ENCODE measurements at places on chromosomes 4 and X. TPM values are rescaled to one million over a fixed set of nuclear protein-coding genes. Genes with fewer than 3 reads are reported as not detected.

Gene PPP1R2C
- not detected for total RNA-seq

Gene RADX
- 3.8 TPM for total RNA-seq

Gene CTAG2
- not detected for total RNA-seq

Gene VCX3A
- total RNA-seq = not detected

Gene GUCY2F
- not detected for total RNA-seq

Gene DCAF8L2
- total RNA-seq = not detected

Gene FAAH2
- total RNA-seq = 30.2 TPM

Gene MAGEA3
- total RNA-seq = not detected

Gene SPATA4
- total RNA-seq = 0.66 TPM

Gene ADGRL3
- total RNA-seq = 4.2 TPM

Gene EXOSC9
- 25.2 TPM for total RNA-seq

Gene CXorf51A
- not detected for total RNA-seq

Gene CT45A10
- total RNA-seq = not detected

Gene SHROOM2
- total RNA-seq = 0.48 TPM

Gene NIPAL1
- total RNA-seq = under 0.01 TPM

Gene FAM9A
- not detected for total RNA-seq

Gene NDUFC1
- total RNA-seq = 42.7 TPM

Gene CTPS2
- total RNA-seq = 26.3 TPM

Gene RNF128
- total RNA-seq = 17.1 TPM

Gene DMP1
- not detected for total RNA-seq

Gene HTRA3
- total RNA-seq = 8.5 TPM

Gene REELD1
- 0.98 TPM for total RNA-seq

Gene PABPC4L
- 0.98 TPM for total RNA-seq

Gene TRPC5OS
- not detected for total RNA-seq

Gene BMP3
- total RNA-seq = 0.98 TPM

Gene XAGE1B
- total RNA-seq = not detected

Gene GC
- not detected for total RNA-seq

Gene EDA
- 5.0 TPM for total RNA-seq

Gene VEGFC
- 6.9 TPM for total RNA-seq

Gene FDCSP
- total RNA-seq = not detected

Gene SORBS2
- 132 TPM for total RNA-seq

Gene AR
- total RNA-seq = 35.7 TPM

Gene USP53
- total RNA-seq = 123 TPM

Gene GPM6B
- 35.7 TPM for total RNA-seq

Gene SYAP1
- total RNA-seq = 26.2 TPM

Gene TCEANC
- total RNA-seq = 7.8 TPM

Gene PNMA6A
- 0.33 TPM for total RNA-seq

Gene RIPPLY1
- not detected for total RNA-seq

Data from breast epithelium (tissue), 4 donors.